ENCODE measurements at places on chromosomes 4 and X.
A peak's percentile ranks its signal among the peaks of the same experiment; 100 is the strongest.

DNA sequence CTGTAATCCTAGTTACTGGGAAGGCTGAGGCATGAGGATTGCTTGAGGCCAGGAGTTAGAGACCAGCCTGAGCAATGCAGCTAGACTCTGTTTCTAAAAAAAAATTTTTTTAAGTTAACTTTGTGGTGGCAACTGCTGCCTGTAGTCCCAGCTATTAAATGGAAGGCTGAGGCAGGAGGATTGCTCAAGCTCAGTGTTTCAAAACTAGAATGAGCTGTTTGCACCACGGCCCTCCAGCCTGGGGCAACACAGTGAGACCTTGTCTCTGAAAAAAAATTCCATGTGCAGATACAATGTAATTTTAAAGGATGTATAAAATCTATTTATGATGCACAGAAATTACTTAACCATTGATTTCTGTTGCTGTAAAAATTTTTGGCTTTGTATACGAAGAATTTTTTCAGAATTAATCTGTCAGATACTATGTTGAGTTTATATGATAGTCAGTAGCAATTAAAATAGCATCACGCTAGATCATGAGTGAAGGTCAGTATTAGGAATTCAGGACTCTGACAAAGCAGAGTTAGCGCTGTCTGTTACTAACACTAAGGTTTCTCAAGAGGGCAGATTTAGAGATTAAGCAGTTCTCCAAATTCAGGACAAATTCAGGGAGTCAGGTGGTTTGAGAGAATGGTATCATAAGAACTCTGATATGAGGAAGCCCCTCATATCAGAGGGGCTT is 8.3 kb upstream of the AGA start:
- DNase-seq = no peak

- DNase-seq = no peak
These were observed 752.9 kb downstream of the RPA4 start for GRCh38 chrX:97636473-97637140.

- DNase-seq = no peak
These were observed 208.3 kb upstream of the MID1 start for GRCh38 chrX:10828640-10829039.

GRCh38 chr4:3017504-3017903 is 54.1 kb downstream of the GRK4 start:
- DNase-seq = no peak

- no peak for DNase-seq
These were observed 92.2 kb upstream of the MAML3 start for GRCh38 chr4:140246216-140246615.

- no peak for DNase-seq
These were observed 15.8 kb upstream of the ARHGEF38 start for GRCh38 chr4:105536601-105537000.

- DNase-seq = no peak
These were observed 356.8 kb upstream of the PCDH10 start for GRCh38 chr4:132792310-132792709.

DNA sequence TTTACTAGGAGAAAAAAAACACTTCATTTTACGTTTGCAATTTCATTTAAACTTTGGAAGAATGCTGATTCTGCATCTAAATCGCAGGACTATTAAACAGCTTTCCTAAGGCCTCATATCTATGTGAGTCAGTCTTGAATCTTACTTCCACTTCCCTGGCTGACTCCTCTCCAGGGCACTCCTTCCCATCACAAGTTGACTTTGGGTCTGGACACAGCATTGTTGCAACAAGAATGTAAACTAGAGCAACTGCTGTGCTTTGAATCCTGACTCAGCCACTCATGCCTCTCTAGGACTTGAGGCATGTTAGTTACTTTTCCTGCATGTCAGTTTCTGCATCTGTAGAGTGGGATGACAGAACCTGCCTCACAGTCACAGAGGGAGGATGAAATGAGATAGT is 413.8 kb downstream of the FAT4 start:
- no peak for DNase-seq

DNA sequence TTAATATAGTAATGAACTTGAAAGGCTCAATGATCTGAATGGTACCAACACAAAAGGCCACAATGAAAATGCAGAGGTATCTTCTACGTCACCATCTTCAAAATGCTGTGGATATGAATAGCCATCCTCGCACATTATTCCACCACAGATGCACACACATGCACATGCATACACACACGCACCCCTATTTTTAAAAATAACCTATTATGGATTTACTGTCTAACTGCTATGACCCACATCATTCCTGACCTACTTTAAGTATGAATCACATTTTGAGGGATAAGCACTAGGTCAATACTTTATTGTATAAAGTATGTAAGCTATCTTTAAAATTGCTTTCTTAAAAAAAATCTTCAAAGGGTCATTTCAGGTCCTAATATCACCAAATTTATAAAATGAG is 24.4 kb upstream of the CORIN start:
- no peak for DNase-seq

DNA sequence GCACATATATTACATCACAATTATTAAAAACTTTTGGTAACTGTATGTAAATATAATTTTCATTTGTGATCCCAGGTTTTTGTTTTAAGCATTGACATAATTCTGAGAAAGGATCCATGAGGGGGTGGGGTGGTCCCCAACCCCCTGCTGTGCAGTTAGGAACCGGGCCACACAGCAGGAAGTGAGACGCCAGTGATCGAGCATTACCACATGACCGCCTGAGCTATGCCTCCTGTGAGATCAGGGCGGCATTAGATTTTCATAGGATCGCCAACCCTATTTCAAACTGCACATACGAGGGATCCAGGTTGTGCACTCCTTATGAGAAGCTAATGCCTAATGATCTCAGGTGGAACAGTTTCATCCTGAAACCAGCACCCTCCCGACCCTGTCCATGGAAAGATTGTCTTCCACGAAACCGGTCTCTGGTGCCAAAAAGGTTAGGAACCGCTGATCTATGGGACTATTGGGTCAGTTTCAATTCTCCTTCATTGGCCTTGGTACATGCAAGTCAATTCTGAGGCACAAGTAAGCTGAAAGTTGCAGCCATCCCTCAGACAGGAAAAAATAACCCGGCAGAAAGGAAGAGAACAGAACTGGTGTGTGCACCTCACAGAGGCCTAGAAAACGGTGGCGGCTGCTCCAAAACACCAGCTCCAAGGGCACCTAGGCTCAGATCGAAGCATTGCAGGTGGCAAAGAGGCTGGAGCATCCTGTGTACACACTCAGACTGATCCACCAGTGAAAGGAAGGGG is 7.0 kb upstream of the TMSB4X start:
- DNase-seq = no peak

- no peak for DNase-seq
These were observed 41.1 kb downstream of the HPF1 start for GRCh38 chr4:169716677-169717076.

DNA sequence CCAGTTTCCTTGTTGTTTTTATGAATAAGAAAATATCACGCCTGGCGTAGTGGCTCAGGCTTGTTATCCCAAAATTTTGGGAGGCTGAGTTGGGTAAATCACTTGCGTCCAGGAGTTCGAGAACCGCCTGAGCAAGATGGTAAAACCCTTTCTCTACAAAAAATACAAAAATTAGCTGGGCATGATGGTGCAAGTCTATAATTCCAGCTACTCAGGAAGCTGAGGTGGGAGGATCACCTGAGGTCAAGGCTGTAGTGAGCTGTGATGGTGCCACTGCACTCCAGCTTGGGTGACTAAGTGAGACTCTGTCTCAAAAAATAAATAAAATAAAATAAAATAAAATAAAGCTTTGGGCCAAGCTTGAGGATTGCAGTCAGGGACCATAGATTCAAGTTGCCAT is 827.2 kb downstream of the FSTL5 start:
- DNase-seq = no peak

DNA sequence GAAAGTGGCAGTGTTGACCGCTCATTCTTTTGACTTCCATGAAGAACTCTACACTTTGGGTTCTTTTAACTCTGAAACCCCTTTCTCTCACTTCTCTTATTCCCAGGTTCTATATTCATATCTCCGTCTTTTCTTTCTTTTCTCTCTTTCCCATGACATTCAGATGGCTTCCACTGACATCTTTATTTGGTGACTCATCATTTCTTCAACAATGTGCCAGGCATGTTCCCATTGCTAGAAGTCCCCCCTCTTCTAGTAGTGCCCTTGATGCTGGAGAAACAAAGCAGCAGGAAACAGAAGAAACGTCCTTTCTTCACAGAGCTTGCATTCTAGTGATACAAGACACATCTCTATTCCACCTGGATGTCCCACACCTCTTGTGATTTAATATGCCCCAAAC is 33.3 kb downstream of the PKD2 start:
- DNase-seq = no peak

- DNase-seq = no peak
These were observed 32.8 kb upstream of the GLRB start for GRCh38 chr4:157043131-157043530.

GRCh38 chrX:69068301-69069085 is 96.8 kb downstream of the PJA1 start:
- no peak for DNase-seq

- DNase-seq = no peak
These were observed 211.4 kb downstream of the SLIT2 start for GRCh38 chr4:20463176-20463430.

GRCh38 chr4:150236626-150237025 is 158.4 kb downstream of the DCLK2 start:
- no peak for DNase-seq

- no peak for DNase-seq
These were observed 58.2 kb upstream of the DDIT4L start for GRCh38 chr4:100248476-100248875.

- DNase-seq = no peak
These were observed 1.2 kb upstream of the BLTP1 start for GRCh38 chr4:122150931-122151330.

GRCh38 chr4:1644891-1645657 is 39.0 kb downstream of the FAM53A start:
- no peak for DNase-seq

GRCh38 chr4:45944000-45944399 is 179.9 kb downstream of the GABRG1 start:
- no peak for DNase-seq

DNA sequence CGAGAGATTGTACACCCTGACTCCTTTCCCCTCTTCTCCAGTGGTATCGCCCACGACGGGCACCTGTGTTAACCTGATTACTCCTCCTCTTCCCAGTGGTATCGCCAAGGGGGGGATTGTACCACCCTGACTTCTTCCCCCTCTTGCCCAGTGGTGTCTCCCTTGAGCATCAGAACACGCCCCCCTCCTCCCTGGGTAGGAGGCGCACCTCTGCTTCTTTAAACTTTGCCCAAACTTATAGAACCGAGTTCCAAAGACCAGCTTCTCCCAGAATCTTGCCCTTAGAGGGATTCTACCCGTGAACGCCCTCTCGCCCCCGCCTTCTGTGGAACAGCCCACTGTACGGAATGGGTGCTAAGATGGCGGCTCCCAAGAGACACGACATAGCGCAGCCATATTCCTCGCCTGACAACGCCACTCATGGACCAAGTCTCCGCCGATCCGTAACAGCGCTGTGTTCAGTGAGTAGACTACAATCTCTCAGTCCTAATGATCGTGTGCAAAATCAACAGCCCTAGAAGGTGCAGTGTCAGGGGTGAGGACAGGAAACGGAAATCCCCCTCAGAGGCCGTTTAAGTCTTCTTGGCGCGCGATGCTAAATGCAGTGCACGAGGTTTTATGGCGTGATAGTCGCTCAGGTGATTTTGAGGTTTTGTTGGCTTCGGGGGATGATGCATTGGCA is 4.2 kb upstream of the ZNF157 start:
- DNase-seq = peak; percentile 52

- no peak for DNase-seq
These were observed 365.4 kb upstream of the GATB start for GRCh38 chr4:152126238-152126637.

DNA sequence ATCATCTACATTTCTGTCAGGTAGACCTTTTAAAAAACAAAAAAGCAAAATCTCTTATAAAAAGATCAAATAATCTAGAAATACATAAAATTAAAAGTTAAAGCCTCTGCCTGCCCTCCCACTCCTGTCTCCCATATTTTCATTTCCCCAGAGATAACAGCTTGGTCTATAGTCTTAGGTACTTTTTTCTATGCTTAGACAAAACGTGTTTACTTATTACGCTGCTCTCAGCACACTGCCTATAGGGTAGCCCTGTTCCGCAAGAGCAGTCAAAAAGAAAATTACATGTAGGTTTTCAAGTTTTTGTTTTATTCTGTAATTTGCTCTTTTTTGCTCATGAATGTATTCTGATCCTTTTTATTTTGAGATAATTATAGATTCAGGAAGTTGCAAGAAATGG is 73.3 kb downstream of the TAF1 start:
- DNase-seq = no peak

DNA sequence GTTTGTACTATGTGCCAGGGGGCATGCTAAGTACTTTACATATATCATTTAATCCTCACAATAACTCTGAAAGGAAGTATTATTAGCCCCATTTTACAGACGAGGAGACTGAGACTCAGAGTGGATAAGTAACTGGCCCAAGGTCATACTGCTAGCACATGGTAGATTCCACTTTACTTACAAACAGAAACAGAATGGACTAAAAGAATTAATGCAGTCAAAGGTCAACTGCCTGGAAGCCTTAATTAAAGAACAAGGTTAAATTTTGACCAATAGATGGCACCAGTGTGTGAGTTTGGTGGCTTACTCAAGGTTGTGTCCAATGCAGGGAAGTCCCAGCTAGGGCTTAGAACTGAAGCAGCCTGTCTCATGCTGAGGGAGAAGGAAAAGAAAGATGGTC is 4.7 kb downstream of the RIPPLY1 start:
- DNase-seq = no peak

GRCh38 chr4:161336016-161336530 is 827.7 kb downstream of the FSTL5 start:
- DNase-seq = no peak

DNA sequence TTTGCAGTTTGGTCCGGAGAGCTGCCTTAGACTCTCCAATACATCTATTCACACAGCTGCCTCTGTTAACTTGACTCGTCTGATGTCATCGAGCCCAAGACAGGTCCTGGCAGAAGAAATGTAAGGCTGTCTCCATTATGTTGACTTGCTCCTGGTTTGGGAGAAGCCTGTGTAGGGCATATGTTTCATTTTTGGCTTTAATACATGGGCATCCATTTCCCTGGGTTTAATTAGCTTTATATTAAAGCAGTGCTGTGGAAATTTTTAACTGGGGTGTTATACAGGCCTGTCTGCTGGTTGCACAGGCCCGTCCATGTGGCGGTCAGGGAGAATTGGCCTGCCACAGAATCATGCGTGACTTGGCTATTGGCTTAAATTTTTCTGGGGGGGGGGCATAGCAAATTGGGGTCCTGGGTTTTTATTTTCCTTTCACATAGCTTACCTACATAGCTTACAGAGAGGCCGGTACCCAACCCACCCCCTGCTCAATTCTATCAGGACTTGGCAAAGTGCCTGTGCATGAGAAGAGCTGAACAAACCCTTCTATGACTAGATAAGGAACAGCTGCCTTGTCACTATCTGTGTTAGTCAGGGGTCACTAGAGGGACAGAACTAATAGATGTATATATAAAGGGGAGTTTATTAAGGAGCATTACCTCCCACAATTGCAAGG is 123.5 kb upstream of the WDR1 start:
- DNase-seq = no peak

DNA sequence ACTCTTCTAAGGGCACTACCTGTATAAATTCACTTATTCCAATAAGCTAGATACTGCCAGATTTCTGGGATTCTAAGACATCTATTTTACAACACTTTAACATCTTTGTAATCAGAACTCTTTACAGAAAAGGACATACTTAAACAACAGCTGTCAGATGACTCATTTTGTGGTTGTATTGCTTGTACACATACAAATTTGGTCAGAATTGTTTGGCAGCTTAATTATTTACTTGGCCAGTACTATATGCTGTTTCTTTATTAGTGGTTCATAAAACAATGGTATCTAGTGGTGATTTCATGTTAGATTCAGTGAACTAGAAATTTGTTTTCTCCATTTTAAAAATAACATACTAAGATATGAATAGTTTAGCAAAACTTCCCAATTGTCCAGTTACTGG is 27.2 kb downstream of the PALLD start:
- DNase-seq = no peak

All from activated T-cell treated with anti-CD3 and anti-CD28 coated beads for 48 hours (primary cell).